Stimulated activated CD4-positive, alpha-beta T cell treated with anti-CD3 and anti-CD28 coated beads, TNF-alpha, amount 100 ng/mL, for 4 hours (primary cell): ENCODE measurements at places on chromosomes 11 and 22.

DNA sequence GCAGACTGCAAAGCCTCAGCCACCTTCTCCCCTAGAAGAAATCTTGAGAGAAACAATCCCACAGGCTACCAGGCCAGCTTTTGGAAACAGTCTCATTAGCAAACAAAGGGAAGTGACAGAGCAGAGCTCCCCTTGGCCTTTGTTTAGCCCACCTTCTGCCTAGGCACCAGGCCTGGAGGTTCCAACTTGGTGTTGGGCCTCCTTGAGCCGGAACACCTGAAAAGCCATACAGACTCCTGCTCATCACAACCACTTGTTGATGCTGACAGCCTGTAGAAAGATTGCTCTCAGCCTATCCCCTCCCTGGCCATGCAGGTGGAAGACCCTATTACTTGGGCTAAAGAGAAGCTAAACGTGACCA is 26.6 kb downstream of the KCNQ1OT1 start:
- DNase-seq, result no peak

DNA sequence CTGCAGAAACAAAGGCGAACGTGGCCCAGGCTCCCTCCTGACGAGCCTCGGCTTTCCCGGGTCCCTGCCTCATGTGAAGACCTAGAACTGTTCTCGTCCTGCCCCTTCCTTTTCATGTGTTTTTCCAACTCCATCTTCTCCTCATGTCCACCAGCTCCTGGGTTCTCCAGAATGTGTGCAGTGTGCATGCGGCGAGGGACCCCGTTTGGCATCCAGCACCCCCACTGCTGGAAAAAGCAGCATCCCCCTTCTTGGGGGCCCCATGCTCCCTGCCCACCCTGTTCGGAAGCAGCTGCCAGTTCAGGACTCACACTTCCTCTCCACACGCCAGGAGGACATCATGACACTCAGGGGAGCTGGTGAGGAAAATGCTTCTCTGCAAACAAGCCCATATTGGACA is 313.5 kb downstream of the BRD1 start:
- DNase-seq, result no peak

DNA sequence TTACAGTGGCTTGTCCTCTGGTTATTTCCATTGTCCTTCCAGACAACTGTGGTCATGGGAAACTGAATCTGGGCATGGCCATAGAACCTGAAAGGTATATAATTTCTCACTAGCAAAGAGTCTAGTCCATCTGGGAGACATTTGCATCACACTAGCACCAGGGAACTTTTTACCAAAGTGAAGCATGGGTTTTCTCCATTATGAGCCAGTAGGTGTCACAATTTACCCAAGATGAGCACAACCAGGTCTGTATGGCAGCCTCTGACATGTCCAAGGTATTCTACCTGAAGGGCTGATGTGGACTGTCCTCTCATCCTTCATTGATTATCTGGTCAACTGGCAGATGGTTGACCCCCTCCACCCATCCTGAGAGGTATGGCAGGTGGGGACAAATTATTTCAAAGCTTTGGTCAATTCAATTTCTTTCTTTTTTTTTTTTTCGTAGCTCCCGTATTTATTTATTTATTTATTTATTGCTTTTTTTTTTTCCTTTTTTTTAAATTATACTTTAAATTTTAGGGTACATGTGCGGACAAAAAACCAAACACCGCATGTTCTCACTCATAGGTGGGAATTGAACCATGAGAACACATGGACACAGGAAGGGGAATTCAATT is 425.9 kb downstream of the TMEM135 start:
- no peak for DNase-seq

GRCh38 chr11:38835966-38836365 is 2237.9 kb upstream of the RAG2 start:
- no peak for DNase-seq

GRCh38 chr22:30646518-30647160 is 11.1 kb downstream of the SLC35E4 start:
- DNase-seq, result no peak

GRCh38 chr11:31926106-31926505 is 115.0 kb upstream of the PAX6 start:
- DNase-seq, result no peak

DNA sequence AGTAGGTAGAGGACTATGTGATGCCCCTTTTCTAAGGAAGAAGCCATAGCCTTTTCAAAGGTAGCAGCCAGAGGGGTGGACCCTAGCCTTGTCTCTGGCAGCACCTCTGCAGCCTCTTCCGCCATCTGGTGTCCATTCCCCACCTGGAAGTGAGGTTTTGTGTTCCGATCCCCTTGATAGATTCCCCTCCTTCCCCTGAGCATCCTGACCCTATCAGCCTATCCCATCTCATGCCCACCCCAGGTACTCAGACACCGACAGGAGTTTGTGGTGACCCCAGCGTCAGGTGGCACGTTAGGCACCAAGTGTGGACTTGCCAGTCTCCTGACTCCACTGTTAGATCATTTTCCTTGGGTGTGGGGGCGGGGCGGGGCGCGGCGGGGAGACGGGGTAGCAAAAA is 398 bp upstream of the FAM89B start:
- DNase-seq, result no peak

DNA sequence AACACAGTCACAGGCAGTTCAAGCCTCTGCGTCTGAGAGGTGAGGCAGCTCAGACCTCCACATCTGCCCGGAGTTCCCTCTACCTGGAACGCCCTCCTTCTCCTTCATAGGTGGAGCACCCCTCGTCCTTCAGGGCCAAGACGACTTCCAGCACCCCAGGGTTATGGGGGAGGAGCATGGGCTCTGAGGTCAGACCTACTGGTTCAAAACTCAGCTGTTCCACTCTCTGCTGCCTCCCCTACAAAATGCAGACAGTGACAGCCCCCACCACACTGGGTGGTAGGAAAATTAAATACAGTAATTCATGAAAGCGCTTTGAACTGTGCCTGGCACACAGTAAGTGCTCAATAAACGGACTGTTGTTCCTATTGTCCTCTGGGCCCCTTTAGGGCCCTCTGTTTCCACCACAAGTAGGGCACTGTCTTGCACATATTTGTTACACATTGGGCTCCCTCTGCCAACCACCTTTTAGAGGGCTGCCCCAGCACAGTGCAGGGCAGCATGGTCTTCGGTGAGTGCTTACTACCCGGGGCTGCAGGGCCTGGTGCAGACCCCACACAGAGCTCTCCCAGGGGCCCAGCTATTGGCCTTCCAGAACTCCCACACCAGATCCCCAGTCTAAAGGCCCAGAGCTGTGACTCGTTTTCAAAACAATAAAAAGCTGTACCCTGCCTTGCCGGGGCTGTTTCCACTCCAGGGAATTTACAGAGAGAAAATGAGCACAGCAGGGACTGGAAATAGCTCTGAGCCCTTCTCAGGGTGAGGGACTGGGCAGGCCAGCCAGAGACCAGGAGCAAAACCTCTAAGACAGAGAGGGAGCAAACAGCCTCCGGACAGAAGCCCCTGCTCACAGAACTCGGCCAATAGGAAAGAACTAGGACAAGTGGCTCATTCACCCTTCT is 2.5 kb downstream of the TMEM184B start:
- no peak for DNase-seq

GRCh38 chr11:20364341-20364792 is 853 bp downstream of the HTATIP2 start:
- DNase-seq, result no peak

DNA sequence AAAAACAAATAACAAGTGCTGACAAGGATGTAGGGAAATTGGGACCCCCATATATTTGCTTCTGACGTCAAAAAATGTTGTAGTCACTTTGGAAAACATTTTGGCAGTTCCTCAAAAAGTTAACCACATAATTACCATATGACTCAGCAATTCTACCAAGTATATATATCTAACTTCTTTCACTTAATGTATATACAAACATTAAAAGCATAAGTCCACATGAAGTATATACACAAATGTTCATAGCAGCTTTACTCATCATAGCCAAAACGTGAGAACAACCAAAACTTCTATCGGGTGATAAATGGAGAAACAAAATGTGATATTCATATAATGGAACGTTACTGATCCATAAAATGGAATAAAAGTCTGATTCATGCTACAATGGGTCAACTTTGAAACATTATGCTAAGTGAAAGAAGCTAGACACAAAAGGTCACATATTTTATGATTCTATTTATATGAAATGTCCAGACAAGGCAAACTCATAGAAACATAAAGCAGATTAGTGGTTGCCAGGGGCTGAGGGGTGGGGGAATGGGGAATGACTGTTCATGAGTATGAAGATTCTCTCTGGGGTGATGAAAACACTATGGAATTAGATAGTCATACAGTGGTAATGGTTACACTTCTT is 48.7 kb upstream of the TEAD1 start:
- DNase-seq, result no peak

- DNase-seq, result no peak
Observed at GRCh38 chr11:8807544-8808225, 103.3 kb upstream of the AKIP1 start.

GRCh38 chr22:37054600-37055365 is 3.2 kb downstream of the KCTD17 start:
- no peak for DNase-seq

DNA sequence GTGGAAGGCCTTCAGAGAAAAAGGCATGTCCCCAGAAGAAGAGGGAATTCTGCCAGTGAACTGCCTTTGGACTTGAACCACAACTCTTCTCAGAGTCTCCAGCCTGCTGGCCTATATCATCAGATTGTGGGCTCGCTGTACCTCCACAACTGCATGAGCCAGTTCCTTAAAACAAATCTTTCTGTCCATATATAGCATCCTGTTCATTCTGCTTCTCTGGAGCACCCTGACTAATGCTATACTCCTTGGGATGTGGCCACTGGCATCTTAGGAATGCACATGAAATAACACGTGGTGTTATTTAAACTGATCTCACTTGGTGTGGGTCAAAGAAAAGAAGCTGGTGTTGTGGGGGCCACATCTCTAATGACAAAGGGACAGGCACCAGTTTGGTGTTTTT is 58.3 kb upstream of the VSTM5 start:
- no peak for DNase-seq

GRCh38 chr11:104898685-104899013 is 389 bp upstream of the CASP12 start:
- DNase-seq, result no peak

- no peak for DNase-seq
Observed at GRCh38 chr22:50025993-50026392, 13.4 kb upstream of the IL17REL start.

DNA sequence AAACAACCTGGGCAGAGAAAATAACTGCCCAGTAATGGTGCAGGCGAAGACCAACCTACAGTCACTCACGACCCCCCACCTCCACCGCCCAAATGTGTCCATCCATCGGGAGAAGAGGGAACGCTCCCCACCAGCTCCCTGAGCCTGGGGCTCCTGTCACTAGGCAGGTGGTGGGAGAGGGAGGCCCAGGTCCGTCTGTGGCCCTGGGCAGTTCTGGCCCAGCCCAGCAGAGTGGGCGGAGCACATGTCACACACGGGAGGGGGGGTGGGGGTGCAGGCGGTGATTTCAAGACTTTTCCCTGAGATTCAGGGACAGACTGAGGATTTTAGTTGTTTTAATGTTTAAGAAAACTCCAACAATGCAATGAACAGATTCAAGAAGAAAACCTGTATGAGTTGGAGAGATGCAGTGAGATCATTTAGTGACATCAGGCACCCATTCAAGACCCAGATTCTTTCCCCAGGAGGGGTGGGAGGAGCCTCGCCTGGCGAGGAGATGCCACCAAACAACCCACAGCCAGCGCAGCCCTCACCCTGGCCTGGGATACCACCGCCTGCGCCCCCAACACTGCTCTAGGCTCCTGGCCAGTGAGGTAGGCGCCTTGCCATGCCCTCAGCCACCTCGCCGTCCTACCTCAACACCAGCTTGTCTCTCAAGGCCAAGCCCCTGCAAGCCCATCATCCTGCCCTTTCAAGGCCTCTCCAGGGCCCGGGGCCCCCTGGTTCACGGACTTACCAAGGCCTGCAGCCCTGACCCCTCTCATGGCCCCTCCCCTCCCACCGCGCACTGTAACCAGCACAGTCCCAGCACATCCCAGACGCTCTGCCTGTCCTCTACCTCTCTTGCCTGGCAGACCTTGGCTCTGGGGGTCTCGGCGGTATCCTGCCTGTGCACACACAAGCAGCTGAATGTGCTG is 36.8 kb downstream of the TBX1 start:
- DNase-seq, result no peak

- DNase-seq, result no peak
Observed at GRCh38 chr22:48880749-48881148, 946.9 kb downstream of the BRD1 start.

DNA sequence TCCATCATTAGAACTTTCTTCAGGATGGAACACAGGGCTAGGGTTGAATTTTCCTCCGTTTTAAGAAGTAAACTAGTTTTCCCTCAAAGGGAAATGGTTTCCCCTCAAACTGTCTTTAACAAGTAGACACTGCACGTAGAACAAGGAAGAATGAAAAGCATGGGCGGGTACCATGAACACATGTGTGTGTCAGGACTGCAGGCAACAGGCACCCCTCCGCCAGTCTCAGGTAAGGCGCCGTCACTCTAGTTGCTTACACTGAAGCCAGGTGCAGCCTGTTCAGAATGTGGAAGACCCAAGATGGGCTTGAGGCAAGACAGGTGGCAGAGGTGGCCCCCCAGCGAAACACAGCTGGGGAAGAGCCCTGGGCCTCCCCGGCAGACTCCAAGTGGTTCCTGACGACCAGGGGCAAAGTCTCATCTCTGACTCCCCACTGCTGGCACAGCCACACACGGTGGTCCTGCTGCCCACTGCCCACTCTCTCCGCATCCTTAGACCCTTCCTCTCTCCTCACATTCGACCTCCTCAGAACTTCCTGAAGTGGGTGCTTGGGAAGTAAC is 25.4 kb upstream of the MOB2 start:
- no peak for DNase-seq

GRCh38 chr11:111878385-111878848 is 548 bp downstream of the FDXACB1 start:
- DNase-seq, result no peak

- DNase-seq, result no peak
Observed at GRCh38 chr22:33781411-33781810, 138.9 kb downstream of the LARGE1 start.

DNA sequence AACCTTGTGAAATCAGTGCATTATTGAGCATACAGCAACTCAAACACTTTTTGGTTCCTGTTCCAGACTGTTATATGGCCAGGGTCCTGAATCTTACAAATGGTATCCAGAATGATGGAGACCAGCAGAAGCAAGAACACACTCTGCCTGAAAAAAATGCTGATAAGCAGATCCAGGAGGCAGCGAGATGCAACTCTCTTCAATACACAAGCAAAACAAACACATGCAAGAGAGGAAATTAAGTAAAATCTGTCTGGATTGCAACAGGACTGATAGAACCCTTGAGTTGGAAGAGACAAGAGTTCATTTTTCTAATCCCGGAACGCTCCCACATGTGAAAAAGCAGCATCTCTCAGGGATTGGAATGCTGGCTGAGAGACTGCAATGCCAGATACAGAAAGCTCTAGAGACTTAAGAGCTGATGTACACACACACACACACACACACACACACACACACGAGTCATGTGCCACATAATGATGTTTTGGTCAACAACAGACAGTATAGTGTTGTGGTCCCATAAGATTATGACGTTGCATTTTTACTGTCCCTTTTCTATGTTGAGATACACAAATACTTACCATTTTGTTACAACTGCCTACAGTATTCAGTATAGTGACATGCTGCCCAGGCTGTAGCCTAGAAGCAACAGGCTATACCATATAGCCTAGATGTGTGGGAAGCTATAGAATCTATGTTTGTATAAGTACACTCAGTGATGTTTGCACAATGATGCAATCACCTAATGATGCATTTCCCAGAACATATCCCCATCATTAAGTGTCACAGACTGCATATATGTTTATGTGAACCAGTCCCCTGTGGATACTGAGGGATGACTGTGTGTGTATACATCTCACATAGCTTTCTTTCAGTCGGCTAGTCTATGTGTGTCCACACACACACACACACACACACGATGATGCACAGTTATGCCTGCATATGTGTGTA is 406.6 kb downstream of the LARGE1 start:
- no peak for DNase-seq

- DNase-seq, result no peak
Observed at GRCh38 chr11:19953336-19953735, 206.9 kb downstream of the DBX1 start.
